ENCODE measurements at places on chromosomes 7 and 10.

DNA sequence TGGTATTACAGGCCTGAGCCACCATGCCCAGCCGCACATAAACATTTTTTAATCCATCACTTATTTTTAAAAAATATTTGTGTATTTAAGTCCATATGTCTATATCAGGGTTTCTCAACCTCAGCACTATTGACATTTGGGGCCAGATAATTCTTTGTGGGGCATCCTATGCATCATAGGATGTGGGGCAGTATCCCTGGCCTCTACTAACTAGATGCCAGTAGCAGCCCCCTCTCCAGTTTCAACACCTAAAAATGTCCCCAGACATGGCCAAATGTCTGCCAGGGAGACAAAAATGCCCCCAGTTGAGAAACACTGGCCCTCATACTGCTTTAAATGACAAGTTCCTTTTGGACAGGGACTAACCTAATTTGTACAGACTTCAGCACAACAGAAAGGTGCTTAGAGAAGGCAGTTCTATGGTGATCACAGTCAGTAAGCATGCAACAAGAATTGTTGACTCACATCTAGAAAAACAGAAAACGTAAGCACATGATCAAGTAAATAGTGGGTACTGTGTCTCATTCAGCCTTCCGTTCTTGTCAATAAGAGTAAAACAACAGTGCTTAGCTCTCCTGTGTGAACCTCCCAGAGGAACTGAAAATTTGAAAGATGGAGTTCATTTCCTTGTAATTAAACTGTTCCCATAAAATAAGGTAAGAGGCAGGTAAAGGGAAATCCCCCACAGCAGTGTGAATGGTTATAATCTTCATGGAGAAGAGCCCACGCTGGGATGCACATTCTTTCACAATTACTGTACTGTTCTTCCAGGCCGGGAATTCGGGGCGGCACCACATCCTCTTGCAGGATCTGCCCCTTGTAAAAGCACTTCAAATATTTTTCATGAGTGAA, 17.3 kb upstream of the ADRB1 start:
- no peak overlapping the region for H3K4me3 ChIP-seq
- peaks cover 4% of the 10 kb centered on the region for H3K4me1 ChIP-seq
- DNase-seq, result no peak
- H3K36me3 ChIP-seq, result no peaks in the 10 kb centered on the region
- H3K27ac ChIP-seq, result no peak overlapping the region

DNA sequence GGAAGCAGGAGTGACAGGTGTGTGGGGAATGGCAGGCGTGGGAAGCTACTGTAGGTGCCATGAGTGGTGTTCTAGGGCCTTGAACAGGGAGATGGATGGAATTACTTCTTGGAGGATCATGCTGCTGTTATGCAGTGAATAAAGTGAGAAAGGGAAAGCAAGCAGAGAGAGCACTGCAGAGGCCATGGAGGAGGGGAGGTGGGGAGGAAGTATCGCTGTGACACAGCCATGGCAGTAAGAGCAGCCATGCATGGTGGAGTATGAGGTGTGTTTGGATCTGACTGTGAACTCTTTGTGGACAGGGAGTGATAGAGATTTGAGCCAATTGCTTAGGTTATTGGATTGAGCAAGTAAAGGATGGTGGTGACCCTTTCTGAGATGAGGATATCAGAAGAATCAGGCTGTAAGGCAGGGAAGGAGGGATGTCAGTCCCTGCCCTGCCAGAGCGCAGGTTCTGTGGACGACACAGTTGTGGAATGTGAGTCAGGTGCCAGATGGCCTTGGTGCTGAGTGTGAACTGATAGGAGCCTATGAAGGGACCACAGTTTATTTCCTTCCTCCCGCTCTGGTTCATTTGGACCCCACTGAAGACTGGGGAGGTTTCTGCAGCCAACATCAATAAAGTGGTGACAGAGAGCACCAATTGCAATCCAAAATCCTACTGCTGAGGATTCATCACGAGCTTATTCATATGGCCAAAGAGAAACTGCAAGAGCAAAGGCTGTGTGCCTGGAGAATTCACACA, 105.5 kb upstream of the TMEM72 start:
- H3K27me3 ChIP-seq, result no peaks in the 10 kb centered on the region
- DNase-seq, result peak; percentile 48
- H3K4me3 ChIP-seq, result no peak overlapping the region
- H3K4me1 ChIP-seq, result peaks cover 32% of the 10 kb centered on the region
- H3K36me3 ChIP-seq, result no peaks in the 10 kb centered on the region

- peaks cover 9% of the 10 kb centered on the region for H3K4me1 ChIP-seq
- H3K27me3 ChIP-seq, result no peaks in the 10 kb centered on the region
- no peak overlapping the region for H3K4me3 ChIP-seq
- peak; percentile 10 for DNase-seq
These were observed 7.8 kb downstream of the RNF216 start for GRCh38 chr7:5773661-5774086.

DNA sequence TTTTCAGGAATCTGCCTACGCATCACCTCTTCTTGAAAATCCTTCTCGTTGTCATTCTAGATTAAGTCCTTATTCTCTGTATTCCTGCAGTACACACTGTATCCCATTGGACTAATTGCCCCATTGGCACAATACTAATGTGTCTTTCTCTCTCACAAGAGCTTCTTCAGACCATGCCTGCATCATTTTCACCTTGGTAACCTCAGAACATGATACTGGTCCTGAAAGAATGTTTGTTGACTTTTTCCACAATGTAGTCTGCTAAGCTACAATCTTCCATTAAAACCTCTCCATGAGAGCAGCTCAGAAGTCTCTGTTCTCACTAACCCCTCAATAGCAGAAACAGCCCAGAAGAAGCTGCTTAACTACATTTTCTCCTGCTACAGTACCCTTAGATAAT, 270.7 kb downstream of the PCDH15 start:
- H3K4me1 ChIP-seq, result no peaks in the 10 kb centered on the region
- no peak overlapping the region for H3K4me3 ChIP-seq
- no peak for DNase-seq
- H3K27me3 ChIP-seq, result no peaks in the 10 kb centered on the region
- H3K27ac ChIP-seq, result no peak overlapping the region
- no peaks in the 10 kb centered on the region for H3K36me3 ChIP-seq

GRCh38 chr10:784403-785088, 95.1 kb upstream of the DIP2C start:
- peak overlapping the region; percentile 19 for H3K4me3 ChIP-seq
- H3K27ac ChIP-seq, result no peak overlapping the region
- no peaks in the 10 kb centered on the region for H3K36me3 ChIP-seq
- no peaks in the 10 kb centered on the region for H3K27me3 ChIP-seq
- peak; percentile 51 for DNase-seq
- H3K4me1 ChIP-seq, result peaks cover 18% of the 10 kb centered on the region

DNA sequence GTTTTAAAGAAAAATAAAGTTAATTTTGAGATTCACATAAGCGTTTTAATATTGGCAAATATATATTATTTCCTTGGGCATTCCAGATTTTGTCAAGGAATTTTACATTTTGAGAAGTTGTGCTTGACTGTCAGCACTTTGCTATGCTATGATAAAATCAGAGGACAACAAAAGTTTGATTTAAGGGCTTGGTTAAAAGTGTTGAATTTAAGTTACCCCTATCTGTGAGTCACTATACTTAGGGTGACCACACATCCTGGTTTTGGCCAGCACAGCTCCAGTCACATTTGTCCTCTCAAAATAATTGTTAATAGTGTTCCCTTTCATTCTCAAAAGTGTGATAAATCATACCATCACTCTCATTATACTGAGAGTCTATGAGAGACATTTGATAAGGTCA, 34.2 kb upstream of the ANK3 start:
- DNase-seq, result no peak
- no peak overlapping the region for H3K27ac ChIP-seq
- H3K4me3 ChIP-seq, result no peak overlapping the region
- no peaks in the 10 kb centered on the region for H3K4me1 ChIP-seq

DNA sequence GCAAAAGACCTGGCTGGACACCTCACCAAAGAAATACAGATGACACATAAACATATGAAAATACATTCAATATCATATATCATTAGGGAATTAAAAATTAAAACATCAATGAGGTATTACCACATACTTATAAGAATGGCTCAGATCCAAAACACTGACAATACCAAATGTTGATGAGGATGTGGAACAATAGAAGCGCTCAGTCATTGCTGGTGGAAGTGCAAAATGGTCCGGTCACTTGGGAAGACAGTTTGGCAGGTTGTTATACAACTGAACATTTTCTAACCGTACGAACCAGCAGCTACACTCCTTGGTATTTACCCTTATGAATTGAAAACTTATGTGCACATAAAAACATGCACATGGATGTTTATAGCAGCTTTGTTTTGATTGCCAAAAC, 38.5 kb downstream of the ZMYND11 start:
- DNase-seq, result no peak
- no peak overlapping the region for H3K27ac ChIP-seq
- no peaks in the 10 kb centered on the region for H3K27me3 ChIP-seq
- no peak overlapping the region for H3K4me3 ChIP-seq

DNA sequence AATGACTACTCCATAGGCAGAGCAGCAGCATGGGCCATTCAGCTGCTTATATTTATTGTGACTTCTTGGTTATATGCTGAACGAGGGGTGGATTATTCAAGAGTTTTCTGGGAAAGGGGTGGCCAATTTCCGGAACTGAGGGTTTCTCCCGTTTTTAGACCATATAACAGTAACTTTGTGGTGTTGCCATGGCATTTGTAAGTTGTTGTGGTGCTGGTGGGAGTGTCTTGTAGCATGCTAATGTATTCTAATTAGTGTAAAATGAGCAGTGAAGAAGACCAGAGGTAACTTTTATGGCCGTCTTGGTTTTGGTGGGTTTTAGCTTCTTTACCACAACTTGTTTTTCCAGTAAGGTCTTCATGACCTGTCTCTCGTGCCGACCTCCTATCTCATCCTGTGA, 139.6 kb downstream of the KLF6 start:
- no peaks in the 10 kb centered on the region for H3K36me3 ChIP-seq
- no peak for DNase-seq
- no peaks in the 10 kb centered on the region for H3K4me1 ChIP-seq
- H3K4me3 ChIP-seq, result no peak overlapping the region
- H3K27me3 ChIP-seq, result no peaks in the 10 kb centered on the region
- no peak overlapping the region for H3K27ac ChIP-seq

DNA sequence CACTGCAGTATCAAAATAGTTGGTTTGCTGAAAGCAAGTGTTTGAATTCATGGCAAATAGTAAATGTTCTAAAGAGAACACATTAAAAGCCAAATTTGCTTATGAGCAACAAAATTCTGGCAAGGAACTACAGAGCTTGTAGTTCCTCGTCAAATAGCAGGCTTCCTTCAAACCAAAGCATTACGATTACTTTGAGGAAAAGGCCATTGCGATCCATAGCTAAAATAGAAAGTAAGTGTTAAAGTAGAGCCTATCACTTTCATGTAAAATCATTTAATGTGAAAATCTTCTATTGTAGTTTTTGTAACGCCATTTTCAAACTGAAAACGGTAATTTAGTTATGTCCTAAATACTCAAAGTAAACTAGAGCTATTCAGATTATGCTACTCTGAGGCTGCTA, 20.1 kb downstream of the CACNA2D1 start:
- H3K4me3 ChIP-seq, result no peak overlapping the region
- H3K27me3 ChIP-seq, result no peaks in the 10 kb centered on the region
- H3K36me3 ChIP-seq, result no peaks in the 10 kb centered on the region
- DNase-seq, result no peak
- H3K27ac ChIP-seq, result no peak overlapping the region

- H3K4me3 ChIP-seq, result no peak overlapping the region
- peak; percentile 27 for DNase-seq
- no peak overlapping the region for H3K27ac ChIP-seq
- H3K27me3 ChIP-seq, result no peaks in the 10 kb centered on the region
These were observed 985 bp upstream of the CYTH3 start for GRCh38 chr7:6273380-6273837.
